ENCODE measurements at places on chromosomes 11 and 22.

DNA sequence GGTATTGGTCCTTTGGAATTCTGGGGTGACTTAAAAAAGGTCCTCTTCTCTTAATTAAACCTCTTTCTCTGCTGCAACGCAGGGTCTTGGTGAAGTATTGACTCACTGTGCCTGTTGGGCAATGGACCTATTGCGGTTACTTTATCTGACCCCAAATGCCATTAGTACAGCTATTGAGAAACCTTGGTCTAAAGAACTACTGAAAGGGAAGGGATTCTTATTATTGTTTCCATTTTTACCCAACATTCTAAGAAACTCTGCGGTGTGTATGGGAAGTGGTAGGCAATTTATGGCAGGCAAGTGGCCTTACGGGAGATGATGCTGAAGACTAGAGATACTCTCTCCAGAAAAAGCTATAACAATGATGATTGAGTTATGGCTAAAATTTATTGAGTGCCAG is 12.5 kb downstream of the SLC6A5 start:
- no peak for DNase-seq

DNA sequence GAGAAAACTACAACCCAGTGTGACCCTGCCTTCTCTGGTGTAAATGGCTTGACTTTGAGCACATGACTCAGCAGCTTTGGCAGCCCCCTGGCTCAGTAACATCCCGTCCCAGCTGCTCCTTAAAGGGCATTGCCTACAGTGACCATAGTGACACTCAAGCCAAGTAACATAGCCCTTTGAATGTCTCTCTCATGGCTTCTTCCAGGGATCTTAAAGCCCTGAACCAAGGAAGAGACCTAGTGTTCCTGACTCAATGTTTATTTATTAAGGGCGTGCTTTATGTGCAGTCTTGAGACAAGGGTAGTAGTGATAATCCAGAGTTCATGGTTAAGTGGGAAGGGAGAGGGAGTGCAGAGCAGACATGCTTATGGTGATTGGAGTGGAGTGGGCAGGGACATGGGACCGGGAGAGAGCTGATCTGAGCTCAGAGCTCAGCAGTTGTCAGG is 125.7 kb downstream of the PARVA start:
- no peak for DNase-seq

- no peak for DNase-seq
Measured at GRCh38 chr11:123564221-123564620, 90.2 kb downstream of the SCN3B start.

DNA sequence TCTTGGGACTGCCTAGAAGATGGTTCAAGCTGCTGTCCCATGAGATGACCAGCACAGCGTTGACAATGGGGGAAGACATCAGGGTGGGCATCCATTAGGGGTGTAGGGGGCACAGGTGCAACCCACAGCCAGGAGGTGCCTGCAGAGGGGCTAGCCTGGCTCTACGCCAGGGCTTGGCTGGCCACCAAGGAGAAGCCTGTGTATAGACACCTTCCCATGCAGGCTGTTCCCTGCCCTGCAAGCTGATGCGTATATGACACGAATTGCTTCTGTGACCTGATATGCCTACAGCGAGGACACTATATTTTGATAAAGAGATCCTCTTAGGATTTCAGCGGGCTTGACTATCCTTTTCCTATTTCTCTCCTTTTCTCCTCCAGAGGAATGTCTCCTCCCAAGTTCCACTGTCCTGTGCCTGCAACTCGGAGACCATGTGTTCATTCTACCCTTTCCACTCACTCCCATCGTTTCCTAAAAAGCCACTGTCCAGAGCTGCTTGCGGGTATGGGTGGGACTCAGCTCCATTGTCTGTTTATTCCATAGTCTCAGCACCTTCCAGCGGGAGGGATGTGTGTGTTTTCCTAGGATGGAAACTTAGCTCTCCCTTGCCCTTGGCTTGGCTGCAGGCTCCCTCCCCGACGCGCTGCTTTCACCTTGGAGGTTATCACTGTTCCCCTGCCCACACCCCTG is 56.1 kb downstream of the ST14 start:
- no peak for DNase-seq

- no peak for DNase-seq
Measured at GRCh38 chr11:64391839-64392238, 32.9 kb downstream of the RPS6KA4 start.

All from stimulated activated CD4-positive, alpha-beta T cell treated with anti-CD3 and anti-CD28 coated beads, Interleukin-12 subunit alpha, Interleukin-12 subunit beta, amount 100 ng/mL, for 24 hours (primary cell).